ENCODE measurements at places on chromosomes 1 and 21.

DNA sequence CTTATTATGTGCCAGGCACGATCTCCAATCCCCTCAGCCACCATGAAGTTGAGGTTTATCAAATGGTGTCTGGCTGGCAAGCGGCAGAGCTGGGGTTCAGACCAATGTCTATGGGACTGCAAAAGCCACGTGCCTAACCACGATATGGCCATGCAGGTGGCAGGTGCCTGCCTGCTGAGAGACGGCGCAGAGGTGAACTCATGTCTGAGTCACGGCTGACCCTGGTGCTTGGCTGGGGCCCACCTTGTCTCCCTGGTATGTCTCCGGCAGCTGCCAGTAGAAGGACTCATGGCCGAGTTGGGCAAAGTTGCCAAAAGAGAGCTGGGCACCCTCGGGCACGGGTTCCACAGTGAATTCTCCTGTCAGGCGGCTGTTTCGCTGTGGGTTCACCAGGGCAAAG lies 59.9 kb downstream of the LDLRAD2 start:
- DNase-seq: no peak

- no peak for DNase-seq
Observed at GRCh38 chr1:208269338-208269666, 25.1 kb upstream of the PLXNA2 start.

GRCh38 chr1:6389971-6390370 lies 3.6 kb downstream of the ACOT7 start:
- DNase-seq: no peak

DNA sequence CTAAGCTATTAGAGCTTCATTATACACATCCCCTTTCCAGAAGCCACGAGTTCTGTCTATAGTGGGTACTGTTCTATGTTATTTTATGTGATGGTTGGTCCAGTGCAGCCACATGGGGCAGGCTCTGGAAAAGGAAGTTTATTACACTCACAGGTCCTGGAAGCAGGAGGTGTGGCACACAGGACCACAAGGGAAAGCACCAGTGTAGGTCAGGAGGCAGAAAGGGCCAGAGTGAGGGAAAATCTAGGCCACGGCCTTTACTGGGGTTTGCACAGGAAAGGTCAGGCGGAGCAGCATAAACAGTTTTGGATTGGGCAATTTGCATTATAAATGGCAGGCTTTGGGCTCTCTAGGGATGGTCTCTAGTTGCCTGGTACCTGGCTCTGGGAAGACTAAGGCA lies 21.8 kb upstream of the CNIH3 start:
- DNase-seq: no peak

- no peak for DNase-seq
Observed at GRCh38 chr1:206508956-206509355, 1.6 kb downstream of the RASSF5 start.

- DNase-seq: no peak
Observed at GRCh38 chr1:204692841-204693356, 7.4 kb upstream of the LRRN2 start.

DNA sequence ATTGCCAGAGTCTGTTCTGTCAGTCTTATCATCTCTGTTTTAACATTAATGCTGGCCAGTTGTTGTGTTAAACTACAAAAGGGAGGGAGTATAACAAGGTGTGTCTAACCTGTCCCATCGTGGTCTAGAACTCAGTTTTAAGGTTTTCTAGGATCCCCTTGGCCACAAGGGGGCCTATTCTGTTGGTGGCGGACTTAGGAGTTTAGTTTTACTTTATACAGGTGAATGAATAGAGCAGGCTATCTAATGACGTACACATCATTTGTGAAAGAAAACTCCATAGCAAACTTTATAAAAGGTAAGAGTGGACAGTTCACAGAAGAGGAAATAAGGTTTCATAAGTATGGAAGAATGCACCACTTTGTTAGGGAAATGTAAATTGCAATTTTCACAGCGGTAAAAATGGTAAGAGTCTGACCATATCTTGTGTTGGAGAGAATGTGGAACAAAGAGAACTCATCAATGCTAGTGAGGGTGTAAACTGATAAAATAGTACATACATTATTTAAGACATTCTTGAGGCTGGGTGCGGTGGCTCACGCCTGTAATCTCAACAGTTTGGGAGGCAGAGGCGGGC lies 2.5 kb upstream of the ATF6 start:
- DNase-seq: no peak

GRCh38 chr1:87880098-87880760 lies 551.5 kb downstream of the LMO4 start:
- DNase-seq: no peak

DNA sequence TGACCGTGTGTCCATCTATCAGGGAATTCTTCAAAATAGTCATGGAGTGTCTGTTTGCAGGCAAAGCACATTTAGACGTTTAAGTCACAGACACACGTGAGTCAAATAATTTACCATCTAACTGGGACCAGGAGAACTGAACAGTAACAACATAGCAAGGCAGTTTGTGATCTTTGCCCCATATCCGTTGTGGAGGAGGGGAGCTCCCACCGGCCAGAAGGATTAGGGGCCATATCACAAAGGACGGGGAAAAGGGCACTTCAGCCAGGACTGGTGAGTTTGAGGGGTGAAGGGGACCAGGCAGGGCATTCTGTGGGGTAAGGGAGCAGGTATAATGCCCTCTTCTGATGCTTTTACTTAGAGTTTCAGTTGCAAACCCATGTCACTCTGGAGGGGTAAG lies 22.9 kb downstream of the ELAPOR1 start:
- no peak for DNase-seq

DNA sequence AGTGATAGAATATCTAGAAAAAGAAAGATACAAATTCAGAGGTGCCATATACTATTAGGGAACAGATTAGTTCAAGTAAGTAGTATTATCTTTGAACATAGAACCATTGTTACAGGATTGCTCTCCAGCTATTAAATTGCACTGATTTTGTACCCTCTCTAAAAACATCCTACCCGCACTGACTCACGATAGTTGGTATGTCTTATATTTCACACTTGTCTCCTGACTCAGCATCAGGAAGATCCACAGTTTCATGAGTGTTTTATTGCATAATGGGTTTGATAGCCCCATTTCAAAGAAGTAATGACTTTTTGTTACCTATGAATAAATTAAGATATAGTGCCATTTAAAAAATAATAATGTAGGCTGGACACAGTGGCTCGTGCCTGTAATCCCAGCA lies 6.0 kb downstream of the TATDN3 start:
- DNase-seq: no peak

GRCh38 chr1:204692325-204692840 lies 6.8 kb upstream of the LRRN2 start:
- DNase-seq: no peak

DNA sequence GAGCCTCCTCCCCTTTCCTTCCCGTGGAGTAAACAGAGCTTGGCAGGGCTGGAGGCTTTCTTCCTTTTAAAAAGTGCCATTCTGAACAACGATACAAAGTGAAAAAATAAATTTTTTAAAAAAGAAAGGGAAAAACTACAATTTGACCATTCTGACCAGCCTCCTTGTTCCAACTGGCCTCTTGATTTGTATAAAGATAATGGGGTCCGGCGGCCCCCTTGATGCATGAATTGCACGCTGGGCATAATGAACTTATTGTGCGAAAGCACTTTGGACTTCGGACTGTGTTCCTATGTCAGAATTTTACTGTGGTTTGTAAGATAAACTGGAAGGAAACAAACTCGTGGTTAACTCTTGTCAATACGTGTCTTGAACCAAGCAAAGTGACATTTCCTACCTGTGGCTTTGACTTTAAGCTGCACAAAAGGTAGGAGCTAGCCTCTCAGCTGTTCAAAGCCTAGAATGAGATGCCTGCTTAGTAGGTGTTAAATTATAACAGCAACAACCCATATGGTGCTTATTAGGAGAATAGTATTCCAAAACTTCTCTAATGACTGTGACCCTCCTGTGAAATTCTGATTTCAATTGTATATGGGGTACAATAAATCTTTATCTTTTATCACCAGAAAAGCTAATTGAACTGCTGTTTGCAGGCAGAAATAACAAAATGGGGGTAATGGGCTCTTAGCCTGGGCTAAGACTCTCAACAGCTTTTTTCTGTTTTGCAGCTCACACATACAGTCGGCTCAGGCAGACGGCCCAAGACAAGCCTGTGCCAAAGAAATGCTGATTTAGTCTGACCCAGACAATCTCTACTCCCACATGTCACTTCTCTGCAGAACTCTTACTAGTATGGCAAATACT lies 9.3 kb downstream of the IRF2BP2 start:
- no peak for DNase-seq

DNA sequence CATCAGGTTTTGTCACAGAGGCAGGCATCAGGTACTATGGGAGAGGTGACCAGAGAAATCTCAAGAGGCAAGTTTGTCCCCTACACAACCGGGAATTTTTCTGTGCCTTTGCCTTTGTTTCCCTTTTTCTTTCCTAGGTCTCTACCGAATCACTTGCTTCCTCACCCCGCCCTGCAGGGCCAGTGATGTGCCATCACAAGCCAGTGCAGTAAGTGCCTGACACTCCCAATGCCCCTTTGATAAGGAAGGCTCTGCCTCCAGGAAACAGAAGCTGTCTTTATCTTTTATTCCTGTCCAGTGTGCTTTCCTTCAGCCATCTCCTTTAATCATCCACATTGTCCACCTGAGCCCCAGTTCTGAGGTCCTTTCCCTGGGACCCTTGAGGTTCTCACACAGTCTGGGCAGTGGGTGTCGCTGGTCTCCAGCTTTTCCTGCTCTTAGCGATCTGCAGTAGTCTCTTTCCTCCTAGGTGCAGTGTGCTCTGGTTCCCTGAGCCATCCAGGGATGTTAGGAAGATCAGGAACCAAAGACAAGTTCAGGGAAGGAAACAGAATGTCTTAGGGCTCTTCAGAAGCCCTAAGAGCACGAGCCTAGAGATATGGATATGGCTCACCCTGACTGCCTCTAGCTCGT lies 36.6 kb downstream of the GJA5 start:
- no peak for DNase-seq

DNA sequence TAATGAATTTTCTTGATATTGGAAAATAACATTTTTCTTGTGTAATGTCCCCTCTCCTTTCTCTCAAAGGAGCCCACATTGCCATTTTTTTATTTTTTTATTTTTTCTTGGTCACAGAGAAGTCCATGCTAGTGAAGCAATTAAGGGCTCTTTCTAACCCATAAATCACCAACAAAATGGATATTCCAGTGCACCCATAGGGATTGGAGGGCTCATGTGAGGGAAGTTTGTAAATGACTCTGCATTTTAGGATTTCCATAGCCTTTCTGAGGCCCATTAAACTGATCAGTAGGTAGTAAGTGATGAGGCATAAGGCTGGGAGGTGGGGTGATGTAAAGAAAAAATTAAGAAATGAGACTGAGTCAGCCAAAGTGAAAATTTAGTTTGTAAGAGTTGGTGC lies 55.9 kb upstream of the JAK1 start:
- DNase-seq: no peak

DNA sequence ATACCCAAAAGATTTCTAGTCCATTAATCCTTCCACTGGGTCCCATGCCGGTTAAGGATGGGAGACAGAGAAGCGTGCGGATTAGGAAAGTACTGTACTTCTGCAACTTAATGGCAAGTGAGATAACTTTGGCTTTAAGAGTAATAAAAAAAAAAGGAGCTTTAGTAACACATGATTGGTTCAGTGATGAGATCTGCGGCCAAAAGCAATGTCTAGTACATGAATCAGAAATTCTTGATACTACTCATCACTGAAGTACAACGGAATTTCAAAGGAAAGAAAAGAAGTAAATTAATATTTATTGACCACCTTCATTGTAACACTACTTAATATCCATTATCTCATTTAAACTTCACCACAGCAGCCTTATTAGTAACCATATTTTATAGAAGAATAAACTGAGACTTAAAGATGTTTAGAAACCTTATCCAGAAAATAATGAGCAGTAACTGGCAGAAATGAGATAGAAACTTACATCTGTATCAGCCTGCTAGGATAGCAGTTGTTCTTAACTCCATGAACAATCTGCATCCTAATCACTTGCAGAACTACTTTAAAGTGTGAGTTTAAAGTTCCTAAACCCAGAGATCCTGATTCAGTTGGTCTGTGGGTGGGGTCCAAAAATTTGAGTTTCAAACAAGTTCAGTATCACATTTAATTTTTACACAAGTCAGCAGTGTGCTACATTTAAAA lies 14.1 kb upstream of the NUF2 start:
- no peak for DNase-seq

DNA sequence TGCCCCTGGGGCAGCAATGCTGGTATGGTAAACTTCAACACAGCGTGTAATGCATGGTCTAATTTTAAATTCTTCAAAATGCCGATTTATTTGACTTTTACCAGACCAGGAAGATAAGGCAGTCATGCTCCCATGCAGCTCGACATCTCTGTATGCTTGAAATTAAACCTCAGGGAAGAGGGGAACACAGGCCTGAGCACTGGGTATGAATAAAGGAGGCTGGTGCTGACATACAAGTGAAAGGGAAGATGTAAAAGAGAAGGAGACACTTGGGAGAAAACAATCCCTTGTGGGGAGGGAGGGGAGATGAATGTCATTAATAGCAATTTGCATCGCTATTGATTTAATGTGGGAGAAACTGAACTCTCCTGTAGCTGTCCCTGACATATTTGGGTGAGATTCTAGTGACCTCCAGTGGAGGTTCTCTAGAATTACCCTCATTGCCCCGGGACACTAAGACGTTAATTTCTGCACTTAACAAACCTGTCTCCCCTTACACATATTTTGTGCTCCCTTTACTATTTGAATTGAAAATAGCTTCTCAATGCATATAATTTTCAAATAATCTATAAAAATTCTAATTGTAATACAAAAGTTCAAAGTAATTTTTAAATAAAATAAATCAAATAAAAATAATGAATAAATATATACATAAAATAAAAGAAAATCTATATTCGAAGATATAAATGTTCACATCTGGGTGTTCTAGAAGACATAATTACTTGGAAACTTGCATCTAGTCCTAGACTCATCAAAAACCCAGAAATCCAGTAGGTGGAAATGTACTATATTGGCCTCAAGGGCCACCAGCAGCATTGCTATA lies 283.1 kb downstream of the LMX1A start:
- DNase-seq: peak; percentile 41

DNA sequence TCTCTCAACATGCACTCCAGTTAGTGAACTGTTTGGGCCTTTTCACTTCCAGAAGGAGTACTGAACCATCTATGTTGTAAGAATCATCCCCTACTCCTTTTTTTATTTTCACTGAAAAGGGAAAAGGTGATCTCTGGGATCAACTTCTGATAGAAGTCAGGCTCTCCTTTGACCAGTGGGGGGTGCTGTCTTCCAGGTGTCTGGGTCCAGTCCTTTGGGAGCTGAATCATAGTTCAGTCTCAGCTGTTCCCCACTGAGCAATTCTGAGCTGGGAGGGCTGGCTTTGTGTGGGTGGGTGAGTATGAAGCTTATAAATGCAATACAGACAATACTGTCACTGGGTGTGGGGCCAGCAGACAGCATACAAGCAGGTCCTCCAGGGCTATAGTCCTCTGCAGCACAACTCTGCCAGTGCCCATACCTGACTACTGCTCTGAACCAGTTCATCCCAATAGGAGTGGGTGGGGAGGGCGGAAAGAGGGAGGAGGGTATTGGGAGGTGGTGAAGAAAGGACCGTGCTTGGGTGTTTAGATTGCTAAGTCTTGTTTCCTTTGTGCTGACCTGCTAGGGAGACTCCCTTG lies 12.5 kb upstream of the SARS1 start:
- no peak for DNase-seq

- DNase-seq: no peak
Observed at GRCh38 chr1:44321466-44321865, 33.6 kb downstream of the ERI3 start.

- DNase-seq: no peak
Observed at GRCh38 chr21:34335316-34335715, 28.5 kb upstream of the KCNE2 start.
